ENCODE measurements at places on chromosomes 5 and 9.

DNA sequence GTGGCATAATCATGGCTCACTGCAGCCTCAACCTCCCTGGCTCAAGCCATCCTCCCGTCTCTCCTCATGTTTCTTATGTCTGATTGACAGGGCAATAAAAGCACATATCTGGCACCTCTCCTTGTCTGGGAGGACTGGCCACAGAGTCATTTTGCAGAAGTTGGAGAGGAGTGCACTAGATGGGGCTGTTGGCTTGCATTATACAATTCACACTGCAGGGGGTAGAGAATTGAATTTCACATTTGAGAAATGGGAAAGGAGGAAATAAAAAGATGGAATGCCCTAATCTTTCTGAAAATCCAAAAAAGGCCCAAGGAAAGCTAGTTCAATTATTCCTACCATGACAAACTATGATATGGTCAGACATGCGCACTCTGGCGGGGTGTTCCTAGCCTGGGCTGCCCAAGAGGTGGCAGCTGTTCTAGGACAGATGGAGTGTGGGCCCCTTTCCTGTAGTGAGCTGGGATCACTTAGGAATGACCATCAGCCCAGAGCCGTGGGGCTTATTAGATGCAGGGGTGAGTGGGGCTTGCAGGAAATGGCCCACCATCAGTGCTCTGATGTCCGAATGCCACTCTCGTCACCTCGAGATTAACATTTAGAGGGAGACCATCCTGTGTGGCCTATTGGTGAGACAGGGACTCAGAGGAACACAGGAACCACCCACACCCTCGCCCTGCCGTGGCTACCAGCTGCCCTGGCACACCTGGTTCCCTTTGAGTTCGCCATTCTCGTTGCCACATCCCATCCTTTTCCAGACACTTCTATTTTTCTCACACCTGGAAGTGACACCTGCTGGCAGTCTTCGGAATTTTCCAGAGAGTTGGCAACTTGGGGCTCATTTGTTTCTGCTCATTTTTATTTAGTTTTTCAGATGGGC is 21.8 kb upstream of the ANKRD18A start:
- peak; percentile 65 for DNase-seq

DNA sequence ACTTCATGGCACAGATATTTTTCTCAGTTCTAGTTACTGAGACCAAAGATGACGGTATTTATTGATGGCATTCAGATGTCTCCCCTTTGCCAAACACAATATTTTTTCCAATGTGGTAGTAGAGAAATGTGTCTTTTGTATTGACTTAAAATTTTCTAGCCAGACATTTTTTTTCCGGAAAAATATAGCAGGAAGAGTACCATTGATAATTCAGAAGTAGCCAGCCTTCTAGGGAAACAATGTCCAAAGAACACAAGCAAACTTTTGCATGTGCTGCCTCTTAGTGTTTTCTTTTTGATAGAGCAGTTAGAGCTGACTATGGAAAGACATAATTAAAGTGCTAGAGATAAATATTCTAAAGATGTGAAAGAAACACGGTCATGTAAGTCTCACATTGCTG is 231.4 kb downstream of the MARCHF11 start:
- DNase-seq = peak; percentile 18

DNA sequence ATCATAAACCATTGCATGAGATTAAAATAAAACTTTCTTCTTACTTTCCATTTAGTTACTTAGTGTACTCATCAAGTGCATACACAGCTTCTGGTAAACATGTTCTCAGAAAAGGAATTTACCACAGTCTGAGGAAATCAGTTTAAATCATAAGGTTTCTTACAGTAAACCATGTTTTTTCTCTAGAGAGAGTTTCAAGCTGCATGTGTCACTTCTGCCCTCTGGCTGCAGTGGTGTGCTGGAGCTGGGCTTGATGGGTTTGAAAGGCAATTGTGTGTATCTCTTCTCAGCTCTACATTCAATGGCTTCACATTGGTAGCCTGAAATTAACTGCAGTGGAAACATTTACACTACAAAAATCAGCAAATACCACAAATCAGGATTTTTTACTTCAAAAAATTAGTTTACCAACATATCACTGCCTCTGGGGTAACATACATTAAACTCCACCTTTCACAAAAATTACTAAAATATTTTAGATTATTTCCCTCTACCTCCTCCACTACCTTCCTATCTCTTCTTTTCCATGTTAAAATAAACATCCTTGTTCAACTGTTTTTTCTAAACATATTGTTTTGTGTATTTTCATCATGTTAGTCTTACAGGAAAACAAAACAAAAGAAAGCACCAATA is 414.3 kb downstream of the ANXA1 start:
- DNase-seq = peak; percentile 73

- DNase-seq = no peak
These were observed 3.4 kb upstream of the DCTN4 start for GRCh38 chr5:150762211-150762610.

DNA sequence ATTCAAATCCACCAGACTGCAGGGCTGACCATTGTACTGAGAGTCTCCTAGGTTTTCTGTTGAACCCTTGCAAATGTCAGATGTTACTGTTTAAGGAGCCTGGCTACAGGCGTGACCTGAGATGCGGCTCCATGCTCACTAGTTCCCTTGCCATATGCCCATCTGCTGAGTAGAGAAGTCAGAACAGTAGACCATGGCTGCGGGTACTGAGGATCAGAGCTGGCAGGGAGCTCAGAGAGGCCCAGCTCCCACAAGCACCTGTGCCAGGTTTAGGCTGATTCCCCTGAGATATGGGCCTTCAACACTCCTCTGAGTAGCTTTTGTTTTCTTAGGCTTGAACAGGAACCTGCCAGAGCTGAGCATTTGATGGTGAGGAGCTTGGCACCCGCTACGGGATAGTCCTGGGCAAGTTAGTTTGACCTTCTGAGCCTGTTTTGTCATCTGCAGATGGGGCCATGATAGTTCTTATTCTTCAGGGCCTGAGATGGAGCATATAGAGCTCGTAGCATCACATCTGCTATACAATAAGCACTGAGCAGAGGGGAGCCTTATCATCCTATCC is 83.7 kb downstream of the BOD1 start:
- no peak for DNase-seq

DNA sequence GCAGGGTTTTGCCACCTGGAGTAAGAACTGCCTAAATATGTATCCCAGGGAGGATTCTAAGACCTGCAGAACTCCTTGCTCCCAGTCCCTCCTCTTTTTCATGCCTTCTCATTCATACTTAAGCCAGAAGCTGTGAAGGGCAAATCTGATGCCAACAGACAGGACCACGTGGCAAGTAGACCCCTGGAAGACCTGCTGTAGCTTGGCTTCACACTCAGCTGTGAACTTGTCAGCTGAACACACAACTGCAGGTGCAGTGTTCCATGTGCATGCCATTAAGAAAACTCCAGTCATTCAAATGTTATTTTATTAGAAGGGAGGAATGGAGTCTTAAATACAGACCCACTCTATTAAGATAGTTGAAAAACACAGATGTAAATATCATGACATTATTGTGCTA is 79.3 kb upstream of the AGXT2 start:
- DNase-seq = no peak

DNA sequence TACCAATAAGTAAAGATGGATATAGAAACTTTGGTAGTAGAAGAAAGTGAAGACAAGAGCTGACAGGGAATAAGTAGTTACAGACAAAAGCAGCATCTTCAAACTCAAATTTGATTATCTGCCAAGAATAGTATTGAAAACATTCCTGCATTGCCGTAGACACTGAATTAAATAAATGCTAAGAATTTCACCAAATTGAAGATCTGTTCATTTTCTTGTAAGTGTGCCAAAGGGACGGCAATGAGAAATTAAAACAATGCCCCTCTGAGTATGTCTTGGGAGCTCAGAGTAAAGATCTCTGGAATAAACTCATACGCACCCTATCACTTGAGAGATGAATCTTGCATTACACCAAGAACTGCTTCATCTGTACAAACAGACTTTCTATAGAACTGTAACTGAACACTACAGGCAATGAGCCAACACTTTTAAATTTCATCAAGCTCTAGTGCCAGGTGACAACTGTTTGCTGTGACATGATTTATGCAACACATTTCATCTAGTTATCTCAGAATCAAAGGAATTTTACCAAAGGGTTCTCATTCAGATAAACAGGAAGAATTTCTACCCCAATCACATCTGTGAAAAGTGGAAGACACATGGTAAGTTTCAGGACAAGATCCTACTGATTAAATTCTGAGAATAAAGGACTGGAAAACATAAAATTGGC is 66.9 kb downstream of the RFX3 start:
- DNase-seq = peak; percentile 90

- no peak for DNase-seq
These were observed 100.2 kb downstream of the PIK3R1 start for GRCh38 chr5:68315679-68316271.

DNA sequence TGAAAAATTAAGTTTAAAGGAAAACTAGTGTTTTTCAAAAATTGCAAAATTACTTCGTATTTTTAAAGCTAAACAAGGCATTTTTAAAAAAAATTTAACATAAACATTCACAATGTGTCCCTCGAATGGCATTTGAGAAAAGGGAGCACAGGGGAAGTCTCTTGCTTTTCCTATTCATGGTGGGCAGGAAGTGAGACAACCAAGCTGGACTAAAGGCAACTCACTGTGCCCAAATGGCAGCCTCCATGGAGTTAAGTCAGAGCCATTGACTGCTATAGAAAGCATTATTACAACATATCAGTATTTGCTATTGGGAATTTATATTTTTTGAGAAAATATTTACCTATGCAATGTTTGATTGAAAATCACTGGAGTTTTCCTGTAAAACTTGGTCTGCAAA is 8.3 kb downstream of the HNRNPH1 start:
- no peak for DNase-seq

DNA sequence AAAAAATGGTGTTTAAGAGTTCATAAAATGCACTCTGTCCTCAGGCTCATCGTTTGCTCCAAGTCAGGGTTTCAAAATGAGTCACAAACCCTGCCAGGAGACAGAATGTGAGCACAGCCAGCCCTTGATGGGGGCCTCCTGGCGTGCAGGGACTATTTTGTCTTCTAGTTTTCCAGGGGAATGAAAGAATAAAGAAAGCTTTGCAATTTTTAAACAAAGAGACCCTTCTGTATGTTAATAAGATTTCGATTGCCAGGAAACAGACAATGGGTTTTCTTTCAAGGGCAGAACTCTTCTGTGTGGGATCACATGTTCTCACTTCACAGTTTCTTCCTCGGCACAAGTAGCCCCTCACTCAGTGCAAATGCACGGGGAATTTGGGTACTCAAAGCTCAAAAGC is 121.4 kb upstream of the C6 start:
- no peak for DNase-seq

GRCh38 chr9:125659201-125659840 is 47.7 kb downstream of the MAPKAP1 start:
- DNase-seq = no peak

DNA sequence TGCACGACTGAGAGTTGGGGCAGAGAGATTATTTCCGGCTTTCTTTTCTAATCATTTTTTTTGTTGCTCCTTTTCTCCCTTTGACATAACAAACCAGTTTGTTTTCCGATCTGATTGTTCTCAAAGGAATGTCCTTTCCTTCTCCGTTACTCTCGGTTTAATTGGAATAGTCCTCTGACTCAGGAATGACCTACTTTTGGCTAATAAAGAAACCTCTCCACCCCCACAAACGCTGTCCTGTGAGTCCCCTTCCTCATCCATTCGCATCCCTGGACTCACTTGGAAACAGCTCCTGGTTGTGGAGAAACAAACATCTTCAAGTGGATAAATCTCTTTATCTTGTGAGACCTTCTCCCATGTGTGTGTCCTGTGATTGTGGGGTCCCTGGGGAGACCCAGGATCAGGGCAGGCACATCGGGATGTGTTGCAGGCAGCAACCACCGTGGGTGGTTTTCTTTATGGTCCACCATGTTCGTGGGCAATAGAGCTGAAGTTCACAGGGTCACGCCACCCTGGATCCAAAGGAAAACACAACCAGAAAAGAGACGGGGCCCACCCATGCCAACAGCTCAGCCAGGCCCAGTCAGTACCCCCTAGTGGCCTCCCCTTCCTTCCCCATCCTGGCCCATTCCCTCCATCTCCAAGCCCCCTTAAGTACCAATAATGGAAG is 45.2 kb upstream of the NEK6 start:
- no peak for DNase-seq

GRCh38 chr5:7850395-7851239 is at the start of gene CFAP90:
TSS of gene CFAP90 (minus strand) at chr5:7851133. CDS start at chr5:7851021, 112 bp downstream.
- no peak for DNase-seq

DNA sequence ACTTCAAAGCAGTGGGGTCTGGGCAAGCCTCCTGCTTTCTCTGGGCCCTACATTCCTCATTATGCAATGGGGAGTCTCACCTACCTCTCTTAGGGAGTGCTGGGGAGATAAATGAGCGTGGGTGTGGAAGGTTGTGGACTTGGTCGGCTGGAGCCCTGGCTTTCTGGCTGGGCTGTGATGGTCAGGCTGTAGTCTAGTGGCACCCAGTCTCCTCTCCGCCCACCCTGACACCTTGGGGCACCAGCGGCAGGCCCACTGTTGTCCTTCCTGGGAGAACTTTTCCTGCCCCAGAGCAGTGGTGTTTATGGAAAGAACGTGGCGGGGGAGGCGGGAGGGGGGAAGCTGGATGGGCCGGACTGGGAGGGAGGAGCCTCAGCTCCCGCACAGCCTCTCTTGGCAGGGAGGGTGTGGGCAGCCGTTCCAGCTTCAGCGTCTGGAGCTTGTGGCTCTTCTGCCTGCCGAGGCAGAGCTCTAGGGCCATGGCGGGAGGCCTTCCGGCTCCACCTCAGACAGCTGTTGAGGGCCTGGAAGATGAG is 4.1 kb downstream of the PTGS1 start:
- DNase-seq = peak; percentile 62

Measured in OCI-M1 (cell line).